ENCODE measurements at places on chromosomes 16 and 17.

- no peak for DNase-seq
Measured at GRCh38 chr17:4898927-4899326, 409 bp upstream of the C17orf107 start.

- DNase-seq: no peak
Measured at GRCh38 chr16:8063159-8063558, 527.2 kb downstream of the TMEM114 start.

- no peak for DNase-seq
Measured at GRCh38 chr17:67801626-67802175, 23.6 kb upstream of the BPTF start.

- DNase-seq: no peak
Measured at GRCh38 chr16:87465306-87465705, 27.5 kb downstream of the ZCCHC14 start.

- no peak for DNase-seq
Measured at GRCh38 chr16:85279825-85280545, 167.7 kb upstream of the CIBAR2 start.

GRCh38 chr16:25372716-25373115 is 115.1 kb upstream of the ZKSCAN2 start:
- no peak for DNase-seq

DNA sequence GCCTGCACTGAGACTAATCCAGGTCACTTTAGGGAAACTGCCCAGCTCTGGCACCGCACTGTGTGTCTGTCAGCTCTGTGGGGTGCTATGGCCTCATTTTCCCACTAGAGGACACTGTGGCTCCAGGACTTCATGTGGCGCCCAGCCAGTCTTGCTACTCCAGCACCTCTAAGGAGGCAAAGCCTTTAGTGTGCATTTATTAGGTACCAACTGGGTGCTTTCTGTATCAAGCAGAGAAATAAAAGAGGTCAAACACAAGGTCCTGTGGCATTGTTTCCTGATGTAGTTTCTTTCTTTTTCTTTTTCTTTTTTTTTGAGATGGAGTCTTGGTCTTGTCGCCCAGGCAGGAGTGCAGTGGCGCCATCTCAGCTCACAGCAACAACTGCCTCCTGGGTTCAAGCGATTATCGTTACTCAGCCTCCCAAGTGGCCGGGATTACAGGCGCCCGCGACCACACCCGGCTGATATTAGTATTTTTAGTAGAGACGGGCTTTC is 12.5 kb upstream of the RHBDL3 start:
- peak; percentile 39 for DNase-seq

All from activated CD4-positive, alpha-beta T cell treated with anti-CD3 and anti-CD28 coated beads for 1 hour (primary cell).